ENCODE measurements at places on chromosomes 5 and 9.

DNA sequence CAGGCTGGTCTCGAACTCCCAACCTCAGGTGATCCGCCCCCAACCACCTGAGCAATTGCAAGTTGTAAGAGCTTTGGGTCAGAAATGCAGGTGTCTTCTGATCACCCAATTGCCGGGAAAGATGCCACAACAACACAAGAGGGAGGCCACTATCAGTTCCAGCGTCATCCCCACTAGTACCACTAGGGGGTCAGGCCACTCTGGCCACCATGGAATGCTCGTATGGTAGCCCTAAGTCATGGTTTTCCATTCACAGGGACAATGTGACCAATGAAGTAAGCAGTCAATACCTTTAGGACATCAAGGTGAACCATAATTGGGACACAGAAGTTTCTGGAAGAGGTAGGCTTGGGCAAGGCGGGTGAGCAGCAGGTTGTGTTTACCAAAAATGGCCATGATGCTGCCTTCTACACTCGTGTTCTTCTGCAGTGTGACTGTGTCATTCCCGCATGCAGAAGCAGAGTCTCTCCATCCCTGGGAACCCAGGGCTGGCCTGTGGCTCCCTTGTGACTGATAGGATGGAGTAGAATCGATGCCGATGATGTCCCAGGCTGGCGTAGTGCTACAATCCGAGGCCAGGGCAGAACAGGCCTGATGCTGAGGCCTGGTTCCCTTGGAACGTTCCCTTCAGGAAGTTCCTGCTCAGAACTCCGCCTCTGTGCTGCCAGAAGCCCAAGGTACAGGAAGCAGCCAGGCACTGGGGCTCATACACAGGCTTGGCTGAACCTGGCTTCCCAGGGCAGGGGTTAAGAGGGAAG is 42.2 kb upstream of the ANKRD33B start:
- no peak for DNase-seq

GRCh38 chr5:155189476-155189875 is 175.9 kb downstream of the KIF4B start:
- no peak for DNase-seq

GRCh38 chr5:72194846-72195245 is 87.6 kb downstream of the MAP1B start:
- DNase-seq: no peak

DNA sequence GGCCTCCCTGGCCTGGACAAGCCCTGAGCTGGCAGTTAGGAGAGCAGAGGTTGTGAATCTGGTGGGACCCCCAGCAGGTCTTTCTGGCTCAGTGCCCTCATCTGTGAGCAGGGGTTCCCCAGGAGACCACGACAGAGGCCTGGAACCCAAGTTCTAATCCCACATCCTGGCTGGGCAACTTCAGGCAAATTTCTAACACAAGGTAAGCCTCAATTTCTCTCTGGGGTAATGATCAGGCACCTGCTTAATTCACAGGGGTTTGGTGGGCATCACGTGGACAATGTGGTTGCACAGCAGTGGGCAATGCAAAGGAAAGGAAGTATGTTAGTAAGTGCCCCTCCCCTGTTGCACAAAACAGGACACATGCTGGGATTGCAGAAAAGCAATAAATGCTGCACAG is 1.9 kb upstream of the KCNIP1 start:
- DNase-seq: no peak

DNA sequence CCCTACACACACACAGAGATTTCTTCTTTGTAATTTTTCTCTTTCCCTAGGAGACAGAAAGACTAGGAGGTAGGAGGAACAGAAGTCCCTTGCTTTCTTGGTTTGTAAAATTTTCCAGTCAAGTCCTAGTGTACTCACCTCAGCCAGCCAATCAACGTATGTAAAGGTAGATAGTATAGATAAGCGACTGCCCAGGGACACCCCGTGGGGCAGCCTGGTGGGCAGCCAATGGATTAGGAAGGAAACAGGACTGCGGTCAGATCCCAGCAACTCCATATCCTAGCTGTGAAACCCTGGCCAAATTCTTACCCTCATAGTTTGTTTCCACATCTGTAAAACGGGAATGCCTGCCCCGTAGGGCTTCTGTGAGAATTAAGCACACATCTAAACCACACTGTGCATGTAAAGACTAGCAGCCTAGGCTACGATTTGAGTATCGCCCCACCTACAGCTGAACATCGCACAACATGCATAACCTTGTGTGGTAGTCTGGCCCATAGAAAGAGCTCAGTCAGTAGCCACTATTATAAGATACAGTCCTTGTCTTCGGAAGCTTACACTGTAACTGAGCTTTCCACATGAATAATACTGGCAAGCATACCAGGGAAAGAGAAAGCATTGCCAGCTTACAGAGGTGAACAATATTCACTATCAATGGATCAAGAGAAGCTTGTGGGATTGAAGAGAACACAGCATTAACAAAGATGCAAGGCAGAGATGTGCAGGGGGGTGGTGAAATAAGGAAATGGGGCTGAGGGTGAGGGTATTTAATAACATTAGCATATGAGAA is 353.4 kb upstream of the PANK3 start:
- no peak for DNase-seq

DNA sequence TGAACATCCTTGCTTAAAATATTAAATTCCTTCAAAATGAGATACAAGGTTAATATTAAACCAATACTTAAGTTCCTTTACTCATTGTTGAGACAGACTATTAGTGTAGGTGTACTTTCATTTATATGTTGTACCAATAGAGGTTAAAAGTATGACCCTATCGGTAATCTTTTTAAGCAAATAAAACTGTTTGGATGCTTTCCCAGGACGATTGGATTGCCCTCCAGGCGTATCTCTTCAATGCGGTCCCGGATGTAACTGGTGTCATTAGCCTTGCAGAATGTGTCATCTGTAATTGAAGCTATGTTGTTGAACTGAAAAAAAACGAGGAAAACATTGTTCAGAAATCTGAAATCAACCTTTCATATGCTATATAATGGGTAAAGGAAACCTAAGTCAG is 18.9 kb downstream of the OGN start:
- DNase-seq: no peak

DNA sequence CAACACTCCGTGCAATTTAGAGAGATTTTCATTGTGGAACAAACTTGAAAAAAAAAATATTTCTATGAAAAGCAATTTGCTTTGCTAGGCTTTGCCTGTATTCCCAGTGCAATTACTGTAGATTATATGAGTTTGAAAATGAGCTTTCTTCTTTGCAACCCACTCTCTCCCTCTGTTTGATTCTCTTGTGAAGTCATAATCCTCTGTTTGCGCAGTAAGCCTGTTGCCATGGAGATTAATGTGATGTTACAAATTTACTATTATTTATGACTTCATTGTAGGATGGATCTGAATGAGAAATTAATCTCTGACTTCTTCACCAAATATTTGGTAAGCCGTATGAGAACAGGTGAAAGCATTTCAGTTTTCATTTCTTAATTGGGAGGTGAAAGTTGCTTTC is 320.3 kb downstream of the SPATA31D1 start:
- no peak for DNase-seq

DNA sequence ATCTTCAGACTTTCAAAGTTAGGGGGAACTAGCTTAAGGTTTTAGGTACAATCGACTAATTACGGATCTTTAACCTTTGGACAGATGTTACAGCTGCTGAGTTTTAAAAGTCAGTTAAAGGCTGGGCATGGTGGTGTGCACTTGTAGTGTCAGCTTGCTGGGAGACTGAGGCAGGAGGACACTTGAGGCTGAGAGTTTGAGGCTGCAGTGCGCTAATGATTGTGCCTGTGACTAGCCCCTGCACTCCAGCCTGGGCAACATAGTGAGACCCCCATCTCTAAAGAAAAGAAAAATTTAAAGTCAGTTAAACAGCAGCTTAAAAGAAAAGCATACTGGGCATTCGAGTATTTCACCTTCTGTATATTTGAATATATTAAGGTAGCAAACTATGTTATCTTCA is 51.4 kb downstream of the JMY start:
- no peak for DNase-seq

- DNase-seq: no peak
Observed at GRCh38 chr9:22383718-22384117, 62.9 kb upstream of the DMRTA1 start.

GRCh38 chr9:105413525-105413924 is 34.3 kb upstream of the FSD1L start:
- DNase-seq: no peak

GRCh38 chr9:138022121-138022741 is 144.6 kb downstream of the CACNA1B start:
- no peak for DNase-seq

GRCh38 chr5:36842087-36842486 is 34.5 kb upstream of the NIPBL start:
- DNase-seq: no peak

DNA sequence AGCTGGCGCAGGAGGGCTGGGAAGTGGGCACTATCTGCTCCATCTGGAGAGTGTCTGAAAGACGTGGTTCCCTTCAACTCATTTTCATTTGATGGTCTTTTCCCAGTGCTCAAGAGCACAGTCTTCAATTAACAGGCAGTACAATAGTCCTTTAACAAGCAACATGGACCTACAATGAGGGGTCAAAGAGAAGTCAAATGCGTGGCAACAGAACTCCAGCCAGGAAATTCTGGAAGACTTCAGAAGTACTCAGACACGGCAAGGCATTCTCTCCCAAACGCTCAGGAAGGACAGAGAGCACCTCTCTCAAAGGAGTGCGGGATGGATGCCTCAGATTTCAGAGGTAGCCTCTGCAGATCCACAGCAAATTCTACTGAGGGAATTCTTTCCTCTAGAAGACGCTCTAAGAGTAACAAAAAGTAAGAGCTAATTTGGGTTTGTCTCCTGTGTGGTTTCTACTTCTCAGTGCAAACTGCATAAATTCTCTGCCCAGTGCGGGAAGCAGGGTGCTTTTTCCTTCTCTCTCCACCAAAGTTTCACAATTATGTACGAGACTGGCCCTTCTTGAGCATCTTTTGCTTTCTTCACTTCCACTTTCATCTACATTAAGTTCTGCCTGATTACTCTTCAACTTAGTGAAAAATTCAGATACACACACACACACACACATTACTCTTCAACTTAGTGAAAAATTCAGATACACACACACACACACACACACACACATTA is 56.4 kb downstream of the LHFPL2 start:
- no peak for DNase-seq

- no peak for DNase-seq
Observed at GRCh38 chr5:137734331-137734730, 1.6 kb downstream of the KLHL3 start.

- DNase-seq: no peak
Observed at GRCh38 chr5:17088051-17088450, 129.4 kb upstream of the BASP1 start.

DNA sequence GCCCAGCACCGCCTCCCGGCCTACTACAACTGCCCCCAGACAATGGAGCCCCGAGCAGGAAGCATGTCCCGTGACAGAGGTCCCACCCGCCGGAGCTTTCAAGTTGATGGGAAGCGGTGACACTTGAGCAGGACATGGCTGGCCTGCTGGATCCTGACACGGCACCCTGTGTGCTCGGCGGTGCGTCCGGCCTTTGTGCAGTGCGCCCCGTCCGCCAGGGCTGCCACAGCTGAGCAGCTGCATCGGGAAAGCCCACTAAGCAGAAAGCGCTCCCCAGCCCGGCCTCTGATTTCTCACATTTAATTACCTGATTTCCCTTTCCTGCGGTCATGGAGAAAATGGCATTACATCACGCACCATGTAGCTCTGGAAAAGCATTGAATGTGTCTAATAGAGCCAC is 611.9 kb downstream of the IRX1 start:
- no peak for DNase-seq

DNA sequence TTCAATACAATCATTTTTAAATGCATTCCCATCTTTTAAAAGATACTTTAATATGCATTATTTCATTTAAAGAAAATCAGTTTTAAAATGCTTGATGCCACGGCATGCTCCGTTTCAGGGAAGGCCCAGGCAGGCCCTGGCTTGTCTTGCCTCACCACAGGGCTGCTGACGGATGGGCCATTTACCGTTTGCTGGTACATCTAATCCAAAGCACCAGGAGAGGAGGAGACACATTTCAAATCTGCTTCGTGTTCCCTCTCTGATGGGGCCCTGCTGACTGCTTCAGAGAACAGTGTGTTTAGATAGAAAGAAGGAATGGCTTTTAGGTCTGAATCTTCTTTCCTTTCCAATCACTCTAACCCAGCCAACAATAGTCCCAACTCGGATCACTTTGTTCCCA is 185.2 kb downstream of the DCP2 start:
- DNase-seq: no peak

- no peak for DNase-seq
Observed at GRCh38 chr5:7529880-7530279, 133.9 kb downstream of the ADCY2 start.
